GM19239 (cell line): ENCODE measurements at places on chromosomes 16 and 17.

GRCh38 chr16:69762814-69763598 lies 874 bp downstream of the WWP2 start:
- DNase-seq, result no peak

- no peak for DNase-seq
These were observed 993 bp upstream of the ANKRD11 start for GRCh38 chr16:89491238-89491869.

- DNase-seq, result no peak
These were observed 70.9 kb upstream of the SALL1 start for GRCh38 chr16:51222016-51222415.

GRCh38 chr17:6872936-6873335 lies 41.4 kb upstream of the TEKT1 start:
- DNase-seq, result no peak

DNA sequence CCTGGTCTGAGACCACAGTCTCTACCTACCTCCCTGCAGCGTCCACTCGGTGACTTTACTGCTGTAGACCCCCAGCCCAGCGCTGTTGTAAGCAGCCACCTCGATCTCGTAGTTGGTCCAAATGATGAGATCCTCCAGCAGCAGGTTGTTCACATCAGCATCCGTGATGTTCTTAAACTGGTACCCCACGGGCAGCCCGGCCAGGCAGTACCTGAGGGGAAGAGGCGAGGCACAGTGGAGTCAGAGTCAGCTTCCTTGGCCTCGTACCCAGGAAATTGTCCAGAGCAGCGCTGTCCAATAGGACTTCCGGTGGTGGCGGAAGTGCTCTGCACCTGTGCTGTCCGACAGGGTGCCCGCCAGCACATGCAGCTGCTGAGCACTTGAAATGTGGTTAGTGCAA lies 104.0 kb upstream of the CDC42EP4 start:
- no peak for DNase-seq

DNA sequence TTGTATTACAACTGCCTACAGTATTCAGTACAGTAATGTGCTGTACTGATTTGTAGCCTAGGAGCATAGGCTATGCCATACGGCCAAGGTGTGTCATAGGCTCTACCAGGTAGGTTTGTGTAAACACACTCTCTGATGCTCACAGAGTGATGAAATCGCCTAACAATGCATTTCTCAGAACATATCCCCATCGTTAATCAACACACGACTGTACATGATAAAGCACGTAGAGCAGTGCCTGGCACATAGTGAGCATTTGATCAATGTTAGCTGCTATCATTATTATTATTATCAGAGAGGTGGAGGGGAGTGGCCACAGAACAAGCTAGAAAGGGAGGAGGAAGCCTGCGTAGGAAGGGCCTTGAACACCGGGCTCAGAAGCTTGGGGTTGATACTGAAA lies 81.1 kb upstream of the LHX1 start:
- no peak for DNase-seq

DNA sequence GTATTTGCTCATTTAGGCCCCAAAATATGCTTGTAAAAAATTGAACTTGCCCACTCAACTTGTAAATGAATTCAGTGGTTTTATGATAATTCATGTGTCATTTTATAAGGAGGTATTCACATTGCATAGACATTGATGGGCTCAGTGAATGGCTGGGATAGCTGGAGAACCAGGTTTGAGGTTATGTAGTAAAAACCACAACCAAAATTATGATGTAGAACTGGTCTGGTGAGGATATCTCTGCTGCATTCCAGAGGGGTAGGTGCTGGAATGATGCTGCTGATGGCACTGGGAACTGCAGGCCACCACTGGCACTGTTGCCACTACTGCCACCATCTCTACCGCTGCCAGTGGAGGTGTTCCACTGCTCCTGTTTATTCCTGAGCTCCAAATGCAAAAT lies 21.5 kb upstream of the RABEP1 start:
- DNase-seq, result no peak
